ENCODE measurements at places on chromosomes 12 and 14. TPM values are rescaled to one million over a fixed set of nuclear protein-coding genes. Genes with fewer than 3 reads are reported as not detected.

The SMOC1 gene
- 1.9 TPM for total RNA-seq

The FSCB gene
- total RNA-seq: 0.80 TPM

The PTGER2 gene
- 3.7 TPM for total RNA-seq

The KRT1 gene
- total RNA-seq: 0.09 TPM

The TMEM229B gene
- 4.5 TPM for total RNA-seq
